ENCODE measurements at places on chromosomes 5 and 9. TPM values are rescaled to one million over a fixed set of nuclear protein-coding genes. Genes with fewer than 3 reads are reported as not detected.

GPR151 gene
- not detected for total RNA-seq

DOCK8 gene
- total RNA-seq = 36.5 TPM

ANP32B gene
- 76.3 TPM for total RNA-seq

MRPS2 gene
- 51.9 TPM for total RNA-seq

ADAM19 gene
- total RNA-seq = 5.7 TPM

ZNF189 gene
- 15.5 TPM for total RNA-seq

GEMIN5 gene
- total RNA-seq = 20.8 TPM

ENTPD2 gene
- total RNA-seq = not detected

TCF7 gene
- total RNA-seq = not detected

KIF3A gene
- 23.1 TPM for total RNA-seq

All from Karpas-422 (cell line).